ENCODE measurements at places on chromosomes 1 and 21. TPM values are rescaled to one million over a fixed set of nuclear protein-coding genes. Genes with fewer than 3 reads are reported as not detected.

- peaks cover 4% of the 10 kb centered on the region for H3K27me3 ChIP-seq
- H3K27ac ChIP-seq = peak overlapping the region; percentile 85
- H3K4me3 ChIP-seq = no peak overlapping the region
- DNase-seq = peak; percentile 77
- H3K36me3 ChIP-seq = peaks cover 8% of the 10 kb centered on the region
These were observed 21.3 kb upstream of the TARBP1 start for GRCh38 chr1:234500269-234500668.

The ZFYVE9 gene
- 2.6 TPM for total RNA-seq

GRCh38 chr1:244651956-244652622 lies 837 bp upstream of the DESI2 start:
- peak overlapping the region; percentile 79 for H3K27ac ChIP-seq
- no peaks in the 10 kb centered on the region for H3K27me3 ChIP-seq
- H3K4me3 ChIP-seq = peak overlapping the region; percentile 79
- H3K36me3 ChIP-seq = peaks cover under 1% of the 10 kb centered on the region

GRCh38 chr1:60998786-60999185 lies 83.6 kb upstream of the NFIA start:
- no peak overlapping the region for H3K4me3 ChIP-seq
- no peak overlapping the region for H3K27ac ChIP-seq
- DNase-seq = no peak
- peaks cover 2% of the 10 kb centered on the region for H3K27me3 ChIP-seq
- H3K36me3 ChIP-seq = no peaks in the 10 kb centered on the region

- H3K4me3 ChIP-seq = no peak overlapping the region
- no peak overlapping the region for H3K27ac ChIP-seq
- no peak for DNase-seq
- no peaks in the 10 kb centered on the region for H3K27me3 ChIP-seq
- H3K36me3 ChIP-seq = no peaks in the 10 kb centered on the region
These were observed 1.8 kb downstream of the CGN start for GRCh38 chr1:151512801-151513625.

- H3K36me3 ChIP-seq = no peaks in the 10 kb centered on the region
- no peak overlapping the region for H3K4me3 ChIP-seq
- H3K27ac ChIP-seq = no peak overlapping the region
- DNase-seq = no peak
These were observed 61.1 kb upstream of the RAB4A start for GRCh38 chr1:229209816-229210215.

GRCh38 chr1:242525360-242525722 lies 844 bp upstream of the PLD5 start:
- no peak for DNase-seq
- H3K27ac ChIP-seq = no peak overlapping the region
- peaks cover 41% of the 10 kb centered on the region for H3K27me3 ChIP-seq
- peaks cover 16% of the 10 kb centered on the region for H3K4me1 ChIP-seq

The PGBD5 gene
- 0.02 TPM for total RNA-seq

GRCh38 chr1:172515927-172516326 lies 17.0 kb upstream of the SUCO start:
- no peak overlapping the region for H3K27ac ChIP-seq
- H3K27me3 ChIP-seq = no peaks in the 10 kb centered on the region
- no peaks in the 10 kb centered on the region for H3K4me1 ChIP-seq
- H3K36me3 ChIP-seq = no peaks in the 10 kb centered on the region
- no peak for DNase-seq
- no peak overlapping the region for H3K4me3 ChIP-seq

The RIPK4 gene
- 0.10 TPM for total RNA-seq

The KIFAP3 gene
- 15.6 TPM for total RNA-seq

The CLCN6 gene
- total RNA-seq = 11.6 TPM

The SETD4 gene
- total RNA-seq = 13.5 TPM

- peaks cover 7% of the 10 kb centered on the region for H3K27me3 ChIP-seq
- no peaks in the 10 kb centered on the region for H3K36me3 ChIP-seq
- no peak overlapping the region for H3K4me3 ChIP-seq
- H3K4me1 ChIP-seq = no peaks in the 10 kb centered on the region
These were observed 24.5 kb upstream of the TRIM45 start for GRCh38 chr1:117146072-117146471.

GRCh38 chr1:153678519-153679336 lies at the start of gene NPR1:
Gene NPR1, plus strand, starts transcription at chr1:153678688. Its CDS starts 421 bp downstream, at chr1:153679109.
- peaks cover 19% of the 10 kb centered on the region for H3K4me1 ChIP-seq
- peak within 1 kb of the TSS; percentile 67 for H3K4me3 ChIP-seq
- no peaks in the 10 kb centered on the region for H3K36me3 ChIP-seq
- peaks cover 41% of the 10 kb centered on the region for H3K27me3 ChIP-seq

- DNase-seq = no peak
- peaks cover 9% of the 10 kb centered on the region for H3K27me3 ChIP-seq
- H3K27ac ChIP-seq = no peak overlapping the region
These were observed 6.2 kb upstream of the TRIM45 start for GRCh38 chr1:117127795-117128194.

The LRRC3 gene
- 2.8 TPM for total RNA-seq

The ATP6V1G3 gene
- not detected for total RNA-seq

DNA sequence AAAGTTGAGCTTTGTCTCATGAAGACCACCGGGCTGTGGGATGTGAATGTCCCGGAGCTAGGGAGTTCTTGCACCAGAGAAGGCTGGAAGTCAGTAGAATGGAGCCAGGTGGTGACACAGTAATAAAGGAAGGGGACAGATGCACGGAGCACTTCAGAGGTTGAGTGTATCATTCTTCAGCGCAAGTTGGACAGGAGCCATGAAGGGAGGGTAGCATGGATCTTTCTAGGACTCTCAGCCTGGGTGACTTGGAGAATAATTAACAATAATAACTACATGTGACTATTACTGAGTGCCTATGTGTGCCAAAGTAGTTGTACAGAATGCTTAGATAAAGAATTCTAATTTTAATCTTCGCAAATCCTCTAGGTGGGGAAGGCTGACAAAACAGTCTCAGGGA lies 258.7 kb upstream of the AJAP1 start:
- no peaks in the 10 kb centered on the region for H3K4me1 ChIP-seq
- no peak for DNase-seq
- no peak overlapping the region for H3K4me3 ChIP-seq
- peaks cover 2% of the 10 kb centered on the region for H3K27me3 ChIP-seq

- peaks cover 6% of the 10 kb centered on the region for H3K4me1 ChIP-seq
- H3K36me3 ChIP-seq = no peaks in the 10 kb centered on the region
- no peak overlapping the region for H3K27ac ChIP-seq
- H3K4me3 ChIP-seq = no peak overlapping the region
- no peak for DNase-seq
- H3K27me3 ChIP-seq = no peaks in the 10 kb centered on the region
These were observed 44.3 kb downstream of the LAMC2 start for GRCh38 chr1:183230413-183230812.

The ASAP3 gene
- total RNA-seq = 0.50 TPM

- no peaks in the 10 kb centered on the region for H3K36me3 ChIP-seq
- DNase-seq = no peak
- no peak overlapping the region for H3K27ac ChIP-seq
- H3K4me3 ChIP-seq = no peak overlapping the region
- peaks cover 71% of the 10 kb centered on the region for H3K27me3 ChIP-seq
These were observed 124.4 kb upstream of the BARHL2 start for GRCh38 chr1:90841473-90841872.

The CYP4Z1 gene
- total RNA-seq = not detected

- H3K4me1 ChIP-seq = peaks cover 5% of the 10 kb centered on the region
- H3K27ac ChIP-seq = no peak overlapping the region
- peaks cover 2% of the 10 kb centered on the region for H3K36me3 ChIP-seq
- peaks cover 60% of the 10 kb centered on the region for H3K27me3 ChIP-seq
These were observed 1.5 kb downstream of the PGBD5 start for GRCh38 chr1:230424391-230425251.

DNA sequence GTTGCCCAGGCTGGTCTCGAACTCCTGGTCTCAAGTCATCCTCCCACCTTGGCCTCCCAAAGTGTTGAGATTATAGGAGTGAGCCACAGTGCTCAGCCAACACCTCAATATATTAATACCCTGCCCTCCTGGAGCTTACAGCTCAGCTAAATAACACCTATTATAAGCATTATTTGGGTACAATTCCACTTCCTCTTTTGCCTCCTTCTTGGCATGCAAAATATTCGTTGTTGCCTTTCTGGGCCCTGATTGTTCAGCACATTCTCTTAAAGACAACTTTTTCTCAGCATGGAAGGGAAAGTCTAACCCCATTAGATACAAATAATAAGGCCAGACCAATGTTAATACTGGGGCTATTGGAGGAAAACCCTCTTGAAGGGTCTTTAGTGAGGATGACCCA lies 2.8 kb downstream of the PAQR7 start:
- no peak for DNase-seq
- H3K27me3 ChIP-seq = no peaks in the 10 kb centered on the region
- H3K4me3 ChIP-seq = no peak overlapping the region
- no peak overlapping the region for H3K27ac ChIP-seq

DNA sequence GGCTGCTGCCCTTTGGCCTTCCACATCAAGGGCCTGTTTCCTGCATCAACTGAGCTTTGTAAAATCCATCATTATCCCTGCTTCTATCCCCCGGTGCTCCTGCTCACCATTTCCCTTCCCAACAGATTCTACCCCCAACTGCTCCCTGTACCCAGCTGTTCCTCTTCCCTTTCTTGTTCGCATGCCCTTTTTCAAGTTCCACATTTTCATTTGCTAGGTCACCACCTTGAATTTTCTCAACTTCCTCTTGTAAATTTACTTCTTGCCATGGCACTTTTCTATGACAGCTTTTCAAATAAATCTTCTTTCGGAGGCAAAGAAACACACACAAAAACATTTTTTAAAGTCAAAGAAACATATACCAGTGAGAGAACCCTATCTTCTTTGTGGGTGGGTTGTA lies 330.5 kb upstream of the ADGRL2 start:
- no peaks in the 10 kb centered on the region for H3K4me1 ChIP-seq
- H3K36me3 ChIP-seq = no peaks in the 10 kb centered on the region
- H3K4me3 ChIP-seq = no peak overlapping the region
- DNase-seq = no peak
- no peaks in the 10 kb centered on the region for H3K27me3 ChIP-seq

- no peak overlapping the region for H3K4me3 ChIP-seq
- H3K4me1 ChIP-seq = peaks cover 76% of the 10 kb centered on the region
- H3K36me3 ChIP-seq = peaks cover 14% of the 10 kb centered on the region
- H3K27me3 ChIP-seq = no peaks in the 10 kb centered on the region
These were observed 18.8 kb upstream of the ECE1 start for GRCh38 chr1:21308847-21309652.

The CD5L gene
- total RNA-seq = not detected

The NUDT17 gene
- total RNA-seq = 3.8 TPM

DNA sequence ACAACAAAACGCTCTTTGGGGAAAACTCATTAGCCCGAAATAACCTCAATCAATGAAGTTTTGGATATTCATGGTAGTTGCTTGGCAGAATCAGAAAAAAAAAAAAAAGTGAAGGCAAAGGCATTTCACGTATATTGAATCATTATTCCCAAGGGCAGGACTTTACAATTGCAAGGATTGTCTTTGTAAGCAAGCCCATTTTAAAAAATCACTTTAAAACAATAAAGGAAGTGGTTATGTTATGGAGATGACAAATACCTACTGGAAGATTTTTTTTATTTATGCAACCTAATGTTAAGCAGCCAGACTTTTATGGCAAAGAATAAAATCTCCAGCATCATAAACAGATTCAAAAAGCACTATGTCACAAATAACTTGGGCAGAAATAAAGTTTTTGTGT lies 9.3 kb downstream of the GJB4 start:
- no peaks in the 10 kb centered on the region for H3K27me3 ChIP-seq
- no peaks in the 10 kb centered on the region for H3K4me1 ChIP-seq
- no peak overlapping the region for H3K4me3 ChIP-seq
- no peaks in the 10 kb centered on the region for H3K36me3 ChIP-seq
- H3K27ac ChIP-seq = no peak overlapping the region
- DNase-seq = no peak

The ZBTB8OS gene
- total RNA-seq = 67.4 TPM

The UMODL1 gene
- not detected for total RNA-seq

DNA sequence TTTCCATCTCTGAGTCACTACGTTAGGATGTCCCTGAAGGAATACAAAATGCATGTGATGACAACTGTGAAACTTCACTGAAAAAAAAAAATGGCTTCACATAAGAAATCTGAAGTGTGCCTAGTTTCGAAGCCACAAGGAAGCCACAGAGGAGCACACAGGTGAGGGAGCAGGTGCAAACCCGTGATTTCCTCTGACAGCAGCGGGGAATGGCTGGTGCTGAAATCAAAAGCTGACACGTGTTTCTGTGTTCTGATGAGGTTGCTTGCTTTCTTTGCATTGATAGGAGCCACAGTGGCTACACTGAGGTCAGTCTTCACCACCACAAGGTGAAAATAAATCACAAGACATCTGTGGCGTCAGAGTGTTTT lies 105.7 kb upstream of the TLR5 start:
- H3K27ac ChIP-seq = no peak overlapping the region
- H3K4me1 ChIP-seq = peaks cover 30% of the 10 kb centered on the region
- H3K36me3 ChIP-seq = no peaks in the 10 kb centered on the region
- H3K27me3 ChIP-seq = no peaks in the 10 kb centered on the region
- no peak overlapping the region for H3K4me3 ChIP-seq

DNA sequence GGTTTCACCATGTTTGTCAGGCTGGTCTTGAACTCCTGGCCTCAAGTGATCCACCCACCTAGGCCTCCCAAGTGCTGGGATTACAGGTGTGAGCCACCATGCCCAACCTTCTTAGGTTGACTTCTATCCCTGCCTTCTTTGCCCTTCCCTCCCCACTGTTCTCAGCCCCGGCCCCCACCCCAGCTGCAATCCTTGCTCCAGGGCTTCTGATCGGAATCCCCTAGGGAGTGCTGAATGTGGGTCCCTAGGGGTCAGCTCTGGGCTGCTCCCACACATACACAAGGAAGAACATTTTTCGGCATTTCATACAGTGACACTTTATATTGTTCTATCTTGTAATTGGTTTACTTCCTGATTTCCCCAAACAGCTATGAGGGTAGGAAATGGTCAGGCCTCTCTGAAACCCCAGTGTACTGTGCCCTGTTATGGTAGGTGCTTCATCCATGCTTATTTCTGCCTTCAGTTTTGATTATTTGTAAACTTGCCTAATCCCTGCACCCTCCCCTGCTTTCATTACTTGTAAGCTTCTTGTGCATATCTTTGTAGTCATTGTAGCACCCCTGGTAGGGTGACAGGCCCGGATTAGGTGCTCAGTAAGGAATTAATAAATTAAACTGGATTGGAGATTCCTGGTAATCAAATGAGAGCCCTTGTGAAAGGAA lies 5.8 kb upstream of the SRP9 start:
- H3K27ac ChIP-seq = no peak overlapping the region
- no peaks in the 10 kb centered on the region for H3K36me3 ChIP-seq
- no peak for DNase-seq
- no peaks in the 10 kb centered on the region for H3K27me3 ChIP-seq
- H3K4me1 ChIP-seq = no peaks in the 10 kb centered on the region

- H3K4me1 ChIP-seq = peaks cover 2% of the 10 kb centered on the region
- no peak overlapping the region for H3K27ac ChIP-seq
- H3K4me3 ChIP-seq = peak overlapping the region; percentile 69
- no peaks in the 10 kb centered on the region for H3K36me3 ChIP-seq
- peaks cover 44% of the 10 kb centered on the region for H3K27me3 ChIP-seq
- DNase-seq = no peak
These were observed 456 bp downstream of the PTPN14 start for GRCh38 chr1:214550857-214551435.

DNA sequence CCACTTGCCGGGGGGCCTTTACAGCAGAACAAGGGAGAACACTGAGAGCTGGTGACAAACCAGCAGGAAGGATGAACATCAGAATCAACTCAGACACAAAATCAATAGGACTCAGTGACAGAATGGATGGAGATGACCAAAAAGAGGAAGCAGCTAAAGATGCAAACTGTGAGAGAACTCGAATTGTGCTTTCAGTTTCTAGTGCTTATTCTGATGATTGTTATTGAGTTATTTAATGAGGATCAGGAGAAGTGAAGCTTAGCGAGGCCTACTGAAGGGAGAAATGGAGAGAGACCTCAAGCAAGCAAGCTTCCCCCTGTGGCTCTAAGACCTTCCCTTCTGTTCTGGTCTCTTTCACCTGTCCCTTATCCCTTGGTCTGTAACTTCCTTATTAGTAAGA lies 30.3 kb upstream of the TMEM125 start:
- no peak overlapping the region for H3K27ac ChIP-seq
- no peak for DNase-seq
- H3K36me3 ChIP-seq = no peaks in the 10 kb centered on the region
- no peak overlapping the region for H3K4me3 ChIP-seq
- H3K27me3 ChIP-seq = peaks cover 1% of the 10 kb centered on the region

The CD34 gene
- not detected for total RNA-seq

Data from activated CD4-positive, alpha-beta memory T cell treated with anti-CD3 and anti-CD28 coated beads for 36 hours (primary cell).